ENCODE measurements at places on chromosomes 5 and 9.

DNA sequence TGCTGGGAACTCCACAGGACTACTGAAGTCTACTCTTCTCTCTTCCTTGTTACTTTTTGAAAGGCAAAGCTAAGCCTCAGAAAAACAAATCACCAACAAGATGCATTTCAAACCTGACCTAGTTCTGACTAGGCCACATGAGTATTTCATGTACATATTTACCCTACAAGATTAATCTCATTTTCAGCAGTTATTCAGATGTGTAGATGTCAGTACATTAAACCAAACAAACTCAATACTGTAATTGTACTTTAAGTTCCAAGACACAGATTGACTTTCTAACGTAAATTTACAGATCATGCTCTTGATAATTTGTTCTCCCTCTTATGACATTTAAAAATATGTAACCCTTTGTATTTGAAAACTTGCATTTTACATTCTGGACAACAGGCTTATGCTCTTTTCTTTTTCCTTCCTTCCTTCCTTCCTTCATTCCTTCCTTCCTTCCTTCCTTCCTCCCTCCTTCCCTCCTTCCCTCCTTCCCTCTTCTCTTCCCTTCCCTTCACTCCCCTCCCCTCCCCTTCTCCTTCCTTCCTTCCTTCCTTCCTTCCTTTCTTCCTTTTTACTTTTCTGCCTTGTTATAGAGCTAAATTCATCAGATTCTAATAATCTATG is 1653.4 kb downstream of the EFNA5 start:
- no peak for DNase-seq

- DNase-seq = no peak
These were observed 182.0 kb downstream of the CCDC192 start for GRCh38 chr5:127885176-127885575.

- no peak for DNase-seq
These were observed 56.4 kb upstream of the NEURL1B start for GRCh38 chr5:172584638-172585037.

- DNase-seq = no peak
These were observed 4.2 kb upstream of the RASGEF1C start for GRCh38 chr5:180213256-180213600.

DNA sequence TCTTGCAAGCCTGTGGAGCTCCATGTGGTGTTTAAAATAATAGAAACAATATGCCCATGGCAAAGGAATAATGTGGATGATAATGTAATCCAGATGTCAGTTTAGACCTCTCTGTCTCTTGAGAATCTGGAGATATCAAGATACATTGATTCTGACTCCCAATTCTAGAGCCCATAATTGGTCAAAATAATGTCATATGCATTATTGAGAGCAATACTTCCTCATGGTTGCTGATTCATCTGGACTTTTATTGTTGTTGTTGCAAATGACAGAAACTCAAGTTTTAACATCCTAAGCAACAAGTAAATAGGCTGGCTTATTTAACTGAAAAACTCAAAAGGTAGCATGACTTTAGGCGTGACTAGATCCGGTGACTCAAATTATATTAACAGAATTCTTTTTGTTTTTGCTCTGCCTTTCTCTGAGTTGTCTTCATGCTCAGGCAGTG is 152.1 kb downstream of the PCSK1 start:
- no peak for DNase-seq

- DNase-seq = no peak
These were observed 403.2 kb downstream of the KIF4B start for GRCh38 chr5:155416765-155417164.

- DNase-seq = no peak
These were observed 81.7 kb downstream of the MUSK start for GRCh38 chr9:110750272-110750671.

GRCh38 chr9:98962181-98962560 is 18.5 kb downstream of the COL15A1 start:
- no peak for DNase-seq

DNA sequence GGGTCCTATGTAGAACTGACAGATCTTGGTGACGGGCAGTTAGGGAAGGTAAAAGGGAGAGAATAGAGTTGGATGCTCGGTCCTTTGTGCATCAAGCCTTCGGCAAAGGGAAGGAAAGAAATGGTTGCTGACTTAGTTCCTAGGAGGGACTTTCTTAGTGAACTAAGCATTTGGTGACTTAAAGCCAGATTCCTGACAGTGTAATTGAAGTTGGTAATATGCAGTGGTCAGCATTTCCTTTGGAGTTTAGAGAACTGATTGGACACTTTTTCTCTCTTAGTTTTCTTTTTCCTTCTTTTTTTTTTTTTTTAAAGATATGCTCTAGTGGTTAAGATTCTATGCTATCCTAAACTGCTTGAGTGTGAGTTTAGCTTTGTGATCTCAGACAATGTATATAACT is 2.3 kb downstream of the CLTA start:
- no peak for DNase-seq

GRCh38 chr5:62578540-62578939 is at the start of gene LRRC70:
Gene LRRC70 (plus strand): TSS chr5:62578819. CDS start chr5:62579439, 620 bp downstream.
- DNase-seq = no peak

DNA sequence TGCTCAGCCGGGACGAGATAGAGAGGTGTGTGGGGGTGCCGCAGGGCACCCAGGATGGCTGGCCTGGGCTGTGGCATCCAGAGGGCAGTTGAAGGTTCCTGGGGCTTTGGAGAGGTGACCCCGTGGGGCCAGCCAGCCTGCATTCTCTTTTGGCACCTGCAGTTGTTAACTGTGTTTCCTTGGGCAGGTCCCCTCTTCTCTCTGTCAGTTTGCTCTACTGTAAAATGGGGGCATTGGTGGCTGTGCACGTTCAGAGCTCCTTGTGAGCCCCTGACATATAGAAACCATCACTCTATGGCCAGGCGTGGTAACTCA is 8.5 kb downstream of the ZDHHC12 start:
- DNase-seq = no peak

GRCh38 chr9:127574072-127574993 is 37.7 kb upstream of the STXBP1 start:
- no peak for DNase-seq

DNA sequence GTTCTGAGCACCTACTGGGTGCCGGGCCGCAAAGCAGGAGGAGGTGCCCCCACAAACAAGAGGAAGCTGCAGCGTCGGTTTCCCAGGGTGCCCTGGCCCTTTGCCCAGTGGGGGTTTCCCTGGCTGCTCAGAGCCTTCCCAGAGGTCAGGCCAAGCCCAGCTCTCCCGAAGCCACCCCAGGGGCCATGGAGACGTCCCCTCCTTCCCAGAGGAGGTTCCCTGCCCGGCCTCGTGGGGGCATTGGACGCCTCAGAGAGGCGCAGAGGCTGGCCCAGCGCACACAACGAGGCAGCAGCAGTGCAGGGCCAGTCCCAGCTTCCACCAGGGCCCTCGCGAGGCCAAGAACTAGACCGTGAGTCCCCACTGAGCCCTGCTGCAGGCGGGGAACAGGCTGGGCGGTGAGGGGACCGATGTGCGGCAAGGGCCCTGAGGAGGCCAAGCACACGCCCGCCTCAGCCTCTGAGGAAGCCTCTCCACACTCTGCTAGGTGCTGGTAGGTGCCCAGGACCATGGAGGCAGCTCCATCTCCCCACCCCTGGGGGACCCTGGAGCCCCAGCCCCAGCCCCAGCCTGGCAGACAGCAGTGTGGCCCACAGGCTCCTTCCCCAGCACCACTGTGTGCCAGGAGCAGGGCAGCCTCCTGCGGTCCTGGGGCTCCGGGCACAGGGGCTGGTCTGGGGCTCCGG is 7.0 kb downstream of the DIPK1B start:
- DNase-seq = no peak

DNA sequence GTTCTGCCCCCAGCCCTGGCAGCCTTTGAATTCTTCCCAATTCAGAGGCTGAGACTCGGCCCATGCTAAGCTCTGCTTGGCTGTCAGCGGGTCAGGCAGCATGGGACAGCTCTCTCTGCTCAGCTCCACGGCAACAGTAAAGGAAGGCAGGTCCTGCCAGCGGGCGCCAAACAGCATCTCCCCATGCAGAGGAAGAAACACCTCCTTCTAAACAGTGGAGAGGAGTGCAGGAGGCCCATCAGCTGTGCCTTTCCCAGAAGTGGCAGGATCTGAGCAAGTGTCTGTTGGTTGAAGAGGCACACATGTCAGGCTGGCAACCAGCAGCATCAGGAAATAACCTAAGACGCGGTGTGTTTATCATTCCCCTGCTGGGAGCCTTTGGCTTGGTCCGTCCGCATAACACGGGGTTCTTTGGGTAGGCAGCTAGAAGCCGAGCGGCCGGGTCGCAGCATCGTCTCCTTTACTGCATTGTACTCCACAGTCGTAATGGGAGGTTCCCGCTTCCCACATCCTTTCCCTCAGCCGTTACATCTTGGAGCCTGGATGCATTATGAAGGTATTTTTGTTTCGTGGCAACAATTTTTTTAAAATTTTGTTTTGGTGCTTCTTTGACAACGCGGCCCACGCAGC is 42.7 kb upstream of the NCS1 start:
- no peak for DNase-seq

- DNase-seq = no peak
These were observed 41.7 kb upstream of the BARX1 start for GRCh38 chr9:93996863-93997262.

DNA sequence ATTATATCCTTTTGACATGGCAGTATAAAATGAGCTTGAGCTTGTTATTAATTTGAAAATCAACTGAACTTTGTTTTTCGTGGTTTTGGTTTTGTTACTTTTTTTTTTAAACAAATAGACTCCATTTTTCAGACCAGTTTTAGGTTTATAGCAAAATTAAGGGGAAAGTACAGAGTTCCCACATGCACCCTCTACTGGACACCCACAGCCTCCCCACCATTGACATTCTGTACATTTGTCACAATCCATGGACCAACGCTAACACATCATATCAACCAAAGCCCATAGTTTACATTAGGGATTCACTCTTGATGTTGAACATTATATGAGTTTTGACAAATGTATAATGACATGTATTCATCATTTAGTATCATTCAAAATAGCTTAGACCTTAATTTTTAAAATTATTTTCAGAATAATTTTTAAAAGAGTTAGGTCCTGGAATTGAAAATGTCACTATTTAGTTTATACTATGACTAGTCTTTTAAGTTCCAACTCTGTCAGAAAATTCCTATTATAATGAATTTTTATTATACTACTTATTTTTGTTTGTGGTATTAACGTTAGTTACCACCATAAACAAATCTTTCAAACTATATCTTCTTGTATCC is 35.3 kb upstream of the JMY start:
- no peak for DNase-seq

DNA sequence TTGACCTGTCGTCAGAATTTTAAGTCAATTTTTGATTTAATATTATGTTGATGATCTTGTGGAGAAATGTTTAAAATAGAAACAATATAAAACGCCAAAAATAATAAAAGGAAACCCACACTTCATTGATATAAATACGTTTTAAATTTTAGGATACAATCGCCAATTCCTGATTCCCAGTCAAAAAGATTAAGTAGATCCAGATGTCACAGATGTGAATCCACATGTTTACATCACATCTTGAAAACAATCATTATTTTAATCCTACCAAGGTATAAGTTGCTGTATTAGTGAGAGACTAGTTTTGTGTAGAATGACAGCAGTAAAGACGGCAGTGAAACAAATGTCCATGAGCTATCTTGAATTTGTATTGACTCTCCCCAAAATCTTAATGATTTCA is 4.9 kb downstream of the TAS2R1 start:
- no peak for DNase-seq

DNA sequence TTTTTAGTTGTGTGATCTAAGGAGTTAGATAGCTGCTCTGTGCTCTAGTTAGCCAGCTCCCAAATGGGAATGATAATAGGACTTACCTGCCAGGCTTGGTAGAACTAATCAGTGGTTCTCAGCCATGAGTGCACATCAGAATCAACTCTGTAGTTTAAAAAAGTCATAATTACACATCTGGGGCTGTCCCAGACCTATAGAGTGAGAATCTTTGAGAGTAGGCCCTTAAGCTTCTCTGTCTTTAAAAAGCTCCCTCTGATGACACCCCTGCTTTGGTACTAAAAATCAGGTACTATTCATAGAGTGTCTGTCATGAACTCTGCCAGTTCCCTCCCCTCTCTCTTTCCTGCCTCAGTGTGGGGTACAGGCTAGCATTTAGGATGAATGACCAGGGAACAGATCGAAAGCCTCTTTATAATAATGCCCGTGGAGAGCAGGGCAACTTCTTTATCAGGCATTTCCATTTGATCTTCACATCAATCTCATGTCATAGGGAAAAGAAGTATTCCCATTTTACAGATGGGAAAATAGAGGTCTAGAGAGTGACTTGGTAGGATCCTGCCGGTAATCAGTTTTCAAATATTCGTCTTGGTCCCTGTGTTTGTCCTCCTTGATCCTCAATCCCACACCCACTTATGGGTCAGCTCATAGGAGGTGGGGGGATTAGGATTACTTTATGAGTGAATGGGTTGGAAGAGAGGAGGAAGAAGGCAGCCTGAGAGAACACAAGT is 15.3 kb downstream of the PPARGC1B start:
- DNase-seq = no peak

- no peak for DNase-seq
These were observed 4.8 kb upstream of the DPM2 start for GRCh38 chr9:127942216-127943010.

- DNase-seq = no peak
These were observed 38.8 kb downstream of the PAEP start for GRCh38 chr9:135600296-135600817.

- no peak for DNase-seq
These were observed 448.7 kb upstream of the ACTBL2 start for GRCh38 chr5:57931352-57931751.
